Dermis blood vessel endothelial cell (primary cell): ENCODE measurements at places on chromosomes 2 and 18. TPM values are rescaled to one million over a fixed set of nuclear protein-coding genes. Genes with fewer than 3 reads are reported as not detected.

Gene LRP1B
- under 0.01 TPM in 2 replicates for total RNA-seq

Gene IL36G
- not detected in 2 replicates for total RNA-seq

GRCh38 chr2:237196866-237197618, 111.4 kb downstream of the COPS8 start:
- peak; percentile 13 for DNase-seq

DNA sequence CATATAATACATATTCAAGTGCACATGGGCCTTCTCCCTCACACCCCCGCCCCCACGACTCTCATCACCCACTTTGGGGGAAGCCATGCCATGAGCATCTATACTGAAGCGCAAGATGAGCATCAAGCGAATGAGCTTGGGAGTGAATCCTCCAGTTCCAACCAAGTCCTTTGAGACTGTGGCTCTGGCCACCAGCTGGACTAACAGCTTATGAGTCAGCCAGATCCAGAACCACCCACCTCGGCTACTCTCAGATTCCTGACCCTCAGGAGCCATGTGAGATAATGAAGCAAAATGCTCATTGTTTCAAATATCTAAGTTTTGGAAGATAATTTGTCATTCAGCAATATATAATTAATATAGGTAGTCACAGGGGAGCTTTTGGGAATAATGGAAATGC, 22.2 kb upstream of the IL1RL1 start:
- no peak for DNase-seq

GRCh38 chr2:220065581-220065980, 438.2 kb downstream of the SLC4A3 start:
- DNase-seq = no peak

- no peak for DNase-seq
Measured at GRCh38 chr2:55923982-55924321, 370 bp upstream of the EFEMP1 start.
